ENCODE measurements at places on chromosomes 1 and 21.

GRCh38 chr21:28884976-28885852, 107.5 kb downstream of the LTN1 start:
- peak; percentile 95 for DNase-seq

GRCh38 chr1:223731133-223731770, 18.9 kb downstream of the CAPN2 start:
- no peak for DNase-seq

DNA sequence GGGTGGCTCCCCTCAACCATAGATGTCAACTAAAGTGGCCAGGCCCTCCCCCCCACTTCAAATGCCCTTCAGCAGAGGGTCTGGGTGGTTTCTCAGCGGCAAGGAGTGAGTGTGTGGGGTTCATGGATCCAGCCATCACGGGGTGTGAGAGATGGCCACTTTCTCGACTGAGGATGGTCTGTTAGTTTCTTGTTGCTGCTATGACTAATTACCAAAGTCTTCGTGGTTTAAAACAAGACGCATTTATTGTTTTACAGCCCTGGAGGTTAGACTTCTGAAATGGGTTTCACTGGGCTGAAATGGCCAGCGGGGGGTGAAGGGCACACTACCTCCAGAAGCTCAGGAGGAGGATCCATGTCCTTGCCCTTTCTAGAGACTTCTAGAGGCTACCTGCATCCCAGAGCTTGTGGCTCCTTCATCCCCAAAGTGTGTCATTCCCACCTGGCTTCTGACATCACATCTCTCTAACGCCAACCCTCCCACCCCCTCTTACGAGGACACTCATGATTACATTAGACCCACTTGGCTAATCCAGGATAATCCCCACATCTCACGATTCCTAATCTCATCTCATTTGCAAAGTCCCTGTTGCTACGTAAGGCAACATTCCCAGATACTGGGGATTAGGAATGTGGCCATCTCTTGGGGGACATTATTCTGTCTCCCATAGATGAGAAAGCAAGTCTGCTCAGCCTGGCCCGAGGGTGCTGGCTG, 53.0 kb downstream of the EPHB2 start:
- DNase-seq: no peak

DNA sequence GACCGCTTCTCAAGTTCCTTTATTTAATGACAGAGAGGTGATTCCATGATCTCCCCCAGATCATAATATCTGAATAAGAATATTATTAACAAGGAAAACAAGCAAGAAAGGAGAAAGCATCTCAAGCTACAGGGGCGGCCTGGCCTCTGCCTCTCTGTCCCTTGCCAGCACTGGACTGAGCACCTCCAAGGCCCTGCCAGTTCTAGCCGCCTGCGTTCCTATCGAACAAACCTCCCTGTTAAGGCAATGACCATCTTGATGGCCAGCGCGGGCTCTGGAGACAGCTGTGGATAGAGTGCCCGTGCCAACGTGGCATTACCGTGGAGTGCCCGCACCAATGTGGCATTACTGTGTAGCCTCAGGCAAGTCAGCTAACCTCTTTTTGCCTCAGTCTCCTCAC, 84.8 kb downstream of the NPHP4 start:
- no peak for DNase-seq

All from stimulated activated CD4-positive, alpha-beta T cell treated with anti-CD3 and anti-CD28 coated beads, Interleukin-1b, Interleukin-23, amount 100 ng/mL, for 48 hours (primary cell).